ENCODE measurements at places on chromosomes 6 and 20. TPM values are rescaled to one million over a fixed set of nuclear protein-coding genes. Genes with fewer than 3 reads are reported as not detected.
A peak's percentile ranks its signal among the peaks of the same experiment; 100 is the strongest.

SLC17A9 gene
- total RNA-seq: 2.3 TPM

CCDC28A gene
- total RNA-seq: 70.0 TPM

SLC32A1 gene
- total RNA-seq: not detected

NUS1 gene
- 55.1 TPM for total RNA-seq

LST1 gene
- 27.4 TPM for total RNA-seq

CARMIL1 gene
- total RNA-seq: 24.0 TPM

HM13 gene
- total RNA-seq: 87.7 TPM

DNA sequence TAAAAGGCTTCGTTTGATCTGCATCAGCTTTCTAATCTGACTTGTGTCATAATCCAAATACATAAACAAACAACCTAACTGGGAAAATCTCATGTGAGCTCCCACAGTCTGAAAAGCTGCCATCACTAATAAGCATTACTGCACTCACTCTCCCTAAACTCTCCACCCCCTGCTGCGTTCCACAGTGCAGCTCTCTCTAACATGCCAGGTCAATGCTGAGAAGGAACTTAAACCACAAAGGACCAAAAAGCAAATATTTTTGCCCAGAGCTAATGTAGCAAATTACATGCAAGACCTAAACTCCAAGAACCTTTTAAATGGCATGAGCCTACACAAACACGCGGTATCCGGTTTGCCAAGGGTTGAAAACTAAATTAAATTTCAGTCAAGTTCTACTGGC, 542.3 kb upstream of the JARID2 start:
- DNase-seq: no peak

GRCh38 chr6:67630146-67630545, 1004.9 kb upstream of the ADGRB3 start:
- no peak for DNase-seq

DNA sequence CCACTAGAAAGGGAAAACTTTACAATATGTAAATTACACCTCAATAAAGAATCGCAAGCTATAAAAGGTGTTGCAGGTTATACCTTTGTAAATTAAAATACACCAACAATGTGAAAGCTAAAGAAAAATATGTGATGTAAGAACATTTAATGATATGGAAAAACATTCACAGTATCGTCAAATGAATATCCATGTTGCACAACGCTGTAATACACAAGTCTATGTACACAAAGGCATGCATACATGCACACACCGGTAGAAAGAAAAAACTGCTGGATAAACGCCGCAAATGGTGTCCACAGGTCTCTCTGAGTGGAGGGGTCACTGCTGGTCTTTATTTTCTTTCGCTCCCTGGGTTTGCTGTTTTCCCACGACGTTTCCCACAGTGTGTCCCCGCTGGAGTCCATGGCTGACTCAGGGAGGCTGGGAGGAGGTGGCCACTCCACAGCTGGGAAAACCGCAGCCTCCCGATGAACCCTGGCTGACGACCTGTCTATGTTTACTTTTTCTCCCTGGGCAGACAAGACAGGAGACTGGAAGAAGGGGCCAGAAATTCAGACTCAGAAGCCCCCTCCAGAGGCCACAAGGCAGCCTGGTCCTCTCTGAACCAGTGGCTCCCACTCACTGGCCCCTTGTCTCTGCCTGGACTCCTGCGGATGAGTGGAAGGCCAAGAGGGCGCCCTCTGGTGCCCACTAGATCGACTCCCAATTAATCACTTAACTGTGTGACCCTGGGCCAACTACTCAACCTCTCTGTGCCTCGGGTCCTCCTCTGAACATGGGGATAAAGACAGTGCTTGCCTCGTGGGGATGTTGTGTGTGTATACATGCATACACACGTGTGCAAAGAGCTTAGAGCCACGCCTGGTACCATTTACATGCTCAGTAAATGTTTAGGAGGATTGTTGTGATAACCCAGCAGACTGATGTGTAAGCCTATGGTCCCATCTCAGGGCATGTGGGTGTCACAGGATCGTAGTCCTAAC, 12.8 kb upstream of the BPI start:
- peak; percentile 28 for DNase-seq

GRCh38 chr6:5036269-5036668, 32.4 kb upstream of the RPP40 start:
- peak; percentile 67 for DNase-seq

DNA sequence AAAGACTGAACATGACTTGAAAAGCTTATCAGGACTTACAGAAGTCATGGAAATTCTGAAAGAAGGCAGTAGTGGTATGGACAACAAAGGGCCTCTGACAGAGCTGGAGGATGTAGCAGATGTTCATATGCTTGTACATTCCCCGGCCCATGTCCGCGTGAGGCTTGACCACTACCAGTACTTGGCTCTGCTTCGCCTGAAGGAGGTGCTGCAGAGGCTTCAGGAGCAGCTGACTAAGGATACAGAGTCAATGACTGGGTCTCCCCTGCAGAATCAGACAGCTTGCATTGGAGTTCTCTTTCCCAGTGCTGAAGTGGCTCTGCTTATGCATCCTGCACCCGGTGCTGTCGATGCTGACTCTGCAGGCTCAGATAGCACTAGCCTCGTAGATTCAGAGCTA, 29.2 kb downstream of the TAF11 start:
- DNase-seq: no peak

DNA sequence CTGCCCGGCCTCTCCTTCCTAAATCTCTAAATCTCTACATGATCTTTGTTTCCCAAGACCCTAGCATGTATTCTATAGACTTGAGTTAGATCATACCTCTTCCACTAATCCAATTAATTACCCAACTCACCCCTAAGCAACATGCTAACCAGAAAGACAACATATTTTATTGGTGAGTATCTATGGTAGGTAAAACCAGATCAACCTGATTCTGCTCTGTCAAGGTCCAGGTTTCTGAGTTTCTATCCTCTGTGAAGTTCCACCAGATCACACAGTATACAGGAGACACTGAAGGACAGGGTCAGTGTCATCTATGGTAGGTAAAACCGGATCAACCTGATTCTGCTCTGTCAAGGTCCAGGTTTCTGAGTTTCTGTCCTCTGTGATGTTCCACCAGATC, 363.2 kb upstream of the MARCKS start:
- DNase-seq: no peak

- no peak for DNase-seq
Observed at GRCh38 chr20:36110994-36111393, 43.5 kb upstream of the EPB41L1 start.

- DNase-seq: peak; percentile 60
Observed at GRCh38 chr20:63708301-63709148, 686 bp downstream of the ZGPAT start.

GRCh38 chr6:53335224-53335994, 13.3 kb downstream of the ELOVL5 start:
- no peak for DNase-seq

DNA sequence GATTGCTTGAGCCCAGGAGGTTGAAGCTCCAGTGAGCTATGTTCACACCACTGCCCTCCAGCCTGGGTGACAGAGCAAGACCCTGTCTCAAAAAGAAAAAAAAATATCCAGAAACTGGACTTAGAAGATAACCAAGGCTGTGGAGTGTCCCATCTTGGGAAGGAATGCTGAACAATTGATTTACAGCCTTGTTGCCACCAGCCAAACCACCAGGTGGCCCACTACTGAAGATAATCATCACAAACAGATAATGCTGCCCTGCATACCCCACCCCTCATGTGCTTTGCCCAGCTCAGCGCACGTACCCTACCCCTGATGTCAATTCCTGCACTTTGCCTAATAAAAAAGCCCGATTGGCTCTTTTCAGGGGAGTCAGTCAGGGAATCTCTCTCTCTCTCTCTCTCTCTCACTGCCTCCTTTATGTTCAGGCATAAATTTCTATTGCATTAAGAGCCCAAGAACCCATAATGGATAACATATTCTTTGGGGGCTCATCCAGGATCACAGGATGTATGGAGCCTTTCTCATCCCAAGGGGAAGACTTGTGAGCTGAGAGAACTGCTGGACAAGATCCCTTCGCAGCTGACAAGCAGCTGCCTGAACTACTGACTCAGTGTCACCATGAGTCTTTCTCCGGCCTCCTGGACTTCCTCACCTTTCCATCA, 166.4 kb downstream of the CD24 start:
- no peak for DNase-seq

DNA sequence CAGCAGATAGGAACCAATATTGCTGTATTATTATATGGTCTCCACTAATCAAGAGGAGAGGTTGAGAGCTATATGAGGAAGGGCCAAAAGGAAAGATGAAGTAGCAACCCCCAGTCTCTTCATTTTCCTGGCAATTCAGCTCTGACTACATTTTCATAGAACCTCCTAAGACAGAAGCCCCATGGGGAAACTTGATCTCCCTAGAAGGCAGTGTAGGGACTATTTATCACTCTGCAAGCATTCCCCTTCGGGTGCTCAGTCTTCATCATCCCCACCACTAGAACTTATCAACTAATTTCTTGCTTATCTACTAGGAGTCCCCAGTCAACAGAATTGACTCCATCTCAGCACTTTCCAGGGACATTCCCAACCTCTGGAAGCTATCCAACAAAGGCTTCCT, 25.5 kb upstream of the ITCH start:
- no peak for DNase-seq
